ENCODE measurements at places on chromosomes 13 and 19.

GRCh38 chr13:92574499-92574898 lies 652.1 kb upstream of the GPC6 start:
- no peak for DNase-seq

DNA sequence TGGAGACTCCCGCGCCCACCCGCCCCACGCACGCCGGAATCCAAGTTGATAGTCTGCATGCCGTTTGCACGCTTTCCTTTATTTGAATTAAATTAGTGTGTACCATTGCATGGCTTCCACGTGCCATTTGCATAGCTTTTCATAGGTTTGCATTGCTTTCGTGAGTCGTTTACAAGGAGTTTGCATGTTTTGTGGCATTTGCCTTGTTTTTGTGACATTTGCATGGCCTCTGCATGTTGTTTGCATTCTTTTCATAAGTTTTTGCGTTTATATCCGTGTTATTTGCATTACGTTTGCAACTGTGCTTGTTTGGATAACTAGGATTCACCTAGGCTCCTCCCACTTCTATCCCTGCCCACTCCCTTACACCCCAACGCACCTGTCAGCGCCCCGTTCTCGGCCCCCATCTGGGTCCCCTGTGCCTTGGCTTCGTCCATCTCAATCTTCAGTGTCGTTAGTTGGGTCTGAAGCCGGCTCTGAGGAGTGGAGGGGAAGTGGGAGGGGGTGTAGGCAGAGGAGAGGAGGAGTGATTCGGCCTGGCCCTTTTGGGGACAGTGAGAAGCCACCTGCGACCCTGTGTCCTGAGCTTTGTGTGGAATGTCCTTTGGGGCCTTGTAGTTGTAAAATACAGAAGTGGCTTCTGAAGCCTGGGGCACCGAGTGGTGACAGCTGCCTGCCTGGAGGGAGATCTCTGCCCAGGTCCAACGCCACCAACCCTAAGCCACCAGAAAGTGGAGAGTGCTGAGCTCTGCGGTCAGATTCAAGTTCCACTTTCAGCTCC lies 2.4 kb downstream of the CCDC194 start:
- DNase-seq, result no peak

DNA sequence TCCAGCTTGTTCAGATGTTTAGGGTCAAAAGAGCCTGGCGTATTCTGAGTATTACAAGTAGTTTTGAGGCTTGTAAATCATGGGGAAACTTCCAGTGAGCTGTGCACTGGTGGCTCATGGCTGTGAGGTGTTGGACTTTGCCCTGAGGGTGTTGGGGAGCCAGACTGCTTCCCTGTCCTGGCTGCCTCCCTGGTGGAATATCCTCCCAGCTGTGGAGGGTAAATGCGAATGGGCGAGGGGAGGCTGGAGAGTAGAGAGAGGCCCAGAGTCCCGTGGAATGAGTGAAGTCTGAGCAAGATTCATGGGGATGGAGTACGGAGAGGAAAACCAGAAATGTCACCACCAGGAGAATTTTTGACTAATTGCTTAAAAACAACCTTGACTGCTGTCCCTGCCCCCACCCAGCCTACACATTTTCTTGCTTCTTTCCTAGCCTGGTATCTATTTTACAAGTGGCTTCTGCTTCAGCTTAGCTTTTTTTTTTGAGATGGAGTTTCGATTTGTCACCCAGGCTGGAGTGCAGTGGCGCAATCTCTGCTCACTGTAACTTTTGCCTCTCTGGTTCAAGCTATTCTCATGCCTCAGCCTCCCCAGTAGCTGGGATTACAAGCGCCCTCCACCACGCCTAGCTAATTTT lies 3.7 kb downstream of the SNRPA start:
- peak; percentile 76 for DNase-seq

- no peak for DNase-seq
Measured at GRCh38 chr13:21511849-21512248, 52.7 kb upstream of the ZDHHC20 start.

- no peak for DNase-seq
Measured at GRCh38 chr19:51525651-51526050, 5.8 kb downstream of the SIGLEC6 start.

DNA sequence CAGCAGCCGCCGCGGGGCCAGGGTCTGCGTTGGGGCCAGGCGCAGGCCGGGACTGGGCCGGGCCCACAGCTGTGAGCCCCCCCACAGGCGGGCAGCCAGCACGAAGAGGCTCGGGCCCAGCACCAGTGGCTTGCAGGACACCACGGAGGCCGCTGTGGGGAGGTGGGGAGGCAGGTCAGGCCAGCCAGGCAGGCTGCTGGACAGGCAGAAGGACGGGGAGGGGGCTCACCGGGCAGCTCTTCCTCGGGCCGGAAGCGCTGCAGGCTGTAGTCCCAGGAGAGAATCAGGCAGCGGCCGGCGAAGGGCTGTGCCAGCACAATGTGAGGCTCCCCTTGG lies 8.3 kb downstream of the LGI4 start:
- no peak for DNase-seq

DNA sequence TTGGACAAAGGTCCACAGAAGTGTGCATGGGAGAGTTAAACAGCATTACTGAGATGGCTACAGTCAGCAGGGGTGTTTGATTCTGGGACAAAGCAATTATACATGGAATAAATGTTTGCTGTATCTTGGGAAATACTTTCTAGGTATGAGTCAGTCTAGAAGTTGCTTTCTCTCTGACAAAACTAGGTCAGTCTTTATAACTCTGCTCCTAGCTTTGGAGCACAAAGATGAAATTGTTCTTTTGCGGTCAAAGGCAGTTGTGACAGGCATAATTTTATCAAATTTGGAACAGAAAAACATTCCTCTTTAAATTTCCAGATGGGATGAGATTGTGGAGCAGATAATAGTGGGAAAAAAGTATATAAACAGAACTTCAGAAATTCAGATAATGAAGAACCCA lies 1045.4 kb upstream of the MIR17HG start:
- no peak for DNase-seq

DNA sequence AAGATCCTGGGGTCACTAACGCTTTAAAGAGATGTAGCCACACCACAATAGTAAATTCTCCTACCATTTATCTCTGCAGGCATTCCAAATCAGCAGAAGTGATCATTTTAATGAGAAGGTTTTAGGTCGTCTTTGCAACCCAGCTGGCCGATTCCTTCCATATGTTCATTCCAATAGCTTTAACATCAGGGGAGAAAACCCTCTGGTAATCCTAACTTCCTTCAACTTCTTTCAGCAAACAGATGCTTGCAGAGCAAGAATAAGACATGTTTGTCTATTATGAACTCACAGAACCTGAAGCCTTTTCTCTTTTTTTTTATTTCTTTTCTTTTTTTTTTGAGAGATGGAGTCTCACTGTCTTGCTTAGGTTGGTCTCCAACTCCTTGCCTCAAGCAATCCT lies 498.6 kb upstream of the SLITRK1 start:
- no peak for DNase-seq

- no peak for DNase-seq
Measured at GRCh38 chr13:105231579-105231978, 1303.9 kb downstream of the EFNB2 start.

- no peak for DNase-seq
Measured at GRCh38 chr19:54477650-54478049, 4.6 kb upstream of the CDC42EP5 start.

GRCh38 chr13:23086968-23087623 lies 93.7 kb upstream of the SGCG start:
- DNase-seq, result no peak

DNA sequence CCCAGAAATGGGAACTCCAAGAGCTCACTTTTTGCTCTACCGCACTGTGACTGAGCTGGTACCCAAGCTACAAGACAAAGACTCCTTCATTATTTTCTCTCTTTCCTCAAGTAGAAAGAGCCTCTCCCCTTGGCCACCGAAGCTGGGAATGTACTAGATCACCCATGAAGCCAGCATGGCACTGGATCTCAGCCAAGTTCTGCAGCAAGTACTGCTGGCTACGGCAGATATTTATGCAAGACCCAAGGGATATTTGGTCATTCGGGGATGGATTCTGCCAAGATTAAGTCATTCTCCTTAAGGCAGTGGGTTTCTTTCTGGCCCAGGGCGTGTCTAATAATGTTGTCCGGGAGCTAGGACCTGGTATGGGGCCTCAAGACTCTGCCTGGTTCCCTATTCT lies 633.5 kb downstream of the SLITRK1 start:
- DNase-seq, result no peak

DNA sequence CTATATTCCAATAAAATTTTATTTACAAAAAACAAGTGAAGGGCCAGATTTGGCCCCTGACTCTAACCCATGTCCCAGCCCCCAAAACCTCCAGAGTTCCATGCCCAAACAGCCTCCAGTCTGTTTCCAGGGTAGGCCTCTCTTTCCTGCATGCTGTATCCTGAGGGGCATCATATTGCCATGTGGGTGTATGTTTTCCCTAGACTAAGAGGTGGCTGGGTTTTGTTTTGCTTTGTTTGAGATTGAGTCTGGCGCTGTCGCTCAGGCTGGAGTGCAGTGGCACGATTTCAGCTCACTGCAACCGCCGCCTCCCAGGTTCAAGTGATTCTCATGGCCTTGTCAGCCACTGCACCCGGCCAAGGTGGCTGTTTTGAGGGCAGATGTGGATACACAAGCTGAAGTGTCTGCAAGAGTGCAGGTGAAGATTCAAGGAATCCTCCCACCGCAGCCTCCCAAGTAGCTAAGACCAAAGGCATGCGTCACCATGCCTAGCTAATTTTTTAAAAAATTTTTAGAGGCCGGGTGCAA lies 23.6 kb upstream of the LSM14A start:
- no peak for DNase-seq

- DNase-seq, result peak; percentile 22
Measured at GRCh38 chr19:27794494-27795042, 1418.4 kb downstream of the UQCRFS1 start.

DNA sequence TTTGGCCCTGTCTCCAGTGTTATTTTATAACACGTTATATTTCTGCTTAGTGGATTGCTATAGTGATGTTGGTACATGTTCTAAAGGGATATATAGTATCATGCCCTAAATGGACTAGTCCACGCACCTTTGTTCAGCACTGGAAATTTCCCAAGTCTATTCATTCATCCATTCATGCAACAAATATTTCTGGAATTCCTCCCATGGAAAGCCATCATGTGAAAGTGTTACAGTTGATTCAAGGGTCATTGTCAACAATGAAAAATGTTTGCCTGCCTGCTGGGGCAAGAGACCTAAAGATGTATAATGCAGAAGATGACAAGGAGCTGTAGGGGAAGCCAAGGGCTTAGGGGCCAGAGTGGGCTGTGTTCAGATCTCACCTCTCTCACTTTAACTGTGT lies 10.8 kb upstream of the HSPH1 start:
- DNase-seq, result no peak

All from stimulated activated CD4-positive, alpha-beta T cell treated with anti-CD3 and anti-CD28 coated beads, Interleukin-2, amount 100 ng/mL, for 24 hours (primary cell).